ENCODE measurements at places on chromosomes 5 and 9.

- DNase-seq: no peak
Measured at GRCh38 chr5:168464214-168464613, 22.1 kb upstream of the RARS1 start.

DNA sequence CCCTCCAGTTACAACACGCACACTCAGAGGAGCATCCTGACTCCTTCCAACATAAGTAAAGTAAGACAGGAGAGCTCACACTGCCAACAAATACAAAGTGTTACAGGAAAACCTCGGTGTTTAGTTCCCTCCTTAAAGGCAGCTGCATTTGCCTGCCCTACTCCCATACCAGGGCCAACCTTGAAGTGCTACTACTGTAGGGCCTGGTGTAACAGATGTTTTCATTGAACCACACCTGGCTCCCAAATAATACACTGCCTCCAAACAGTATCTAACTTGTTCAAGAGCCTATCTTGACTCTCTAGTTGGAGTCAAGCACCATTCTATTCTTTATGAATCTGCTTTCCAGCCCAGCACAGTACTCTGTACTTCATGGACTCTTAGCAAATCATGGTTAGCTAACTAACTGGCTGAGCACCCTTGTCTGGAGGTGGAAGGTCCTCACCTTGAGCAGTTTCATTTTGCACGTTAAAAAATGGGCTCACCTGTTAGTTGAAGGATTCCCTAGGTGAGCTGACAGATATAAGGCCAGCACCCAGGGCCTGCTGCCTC lies 34.6 kb downstream of the TTC39B start:
- no peak for DNase-seq

DNA sequence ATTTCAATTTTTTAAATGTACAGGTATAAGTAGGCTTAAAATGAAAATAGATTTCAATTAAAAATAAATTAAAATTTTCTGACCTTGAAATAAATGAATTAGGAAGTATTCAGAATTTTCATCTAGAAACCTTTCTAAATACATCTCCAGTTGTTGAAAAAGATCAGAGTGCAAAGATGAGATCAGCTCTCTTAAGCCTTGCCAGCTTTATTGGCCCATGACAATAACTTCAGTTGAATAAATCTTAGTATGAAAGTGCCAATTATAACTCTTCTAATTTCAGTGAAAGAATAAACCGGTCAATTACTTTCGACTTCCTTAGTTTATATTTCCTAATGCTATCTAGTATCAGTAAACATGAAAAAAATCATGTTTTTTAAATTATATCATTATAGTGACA lies 117.4 kb downstream of the FBXL17 start:
- no peak for DNase-seq

DNA sequence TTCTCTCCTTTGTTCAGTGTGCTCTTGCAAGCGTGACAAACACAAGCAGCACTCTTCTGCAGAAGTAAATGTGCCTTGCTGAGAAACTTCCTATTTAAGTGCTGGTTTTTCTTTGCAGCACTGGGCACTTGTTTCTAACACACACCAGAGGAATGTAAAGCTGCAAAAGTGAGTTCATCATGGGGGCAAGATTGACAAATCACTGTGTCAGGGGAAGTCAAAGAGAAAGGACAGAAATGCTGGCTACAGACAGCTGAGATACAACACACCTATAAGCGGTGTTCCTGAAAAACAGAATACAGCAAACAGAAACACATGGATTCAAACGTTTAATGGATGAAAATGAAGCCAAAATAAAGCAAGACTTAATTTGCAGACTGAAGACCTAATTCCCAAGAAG lies 19.6 kb downstream of the ROR2 start:
- DNase-seq: no peak

GRCh38 chr5:142569905-142570304 lies 116.0 kb downstream of the FGF1 start:
- DNase-seq: no peak

DNA sequence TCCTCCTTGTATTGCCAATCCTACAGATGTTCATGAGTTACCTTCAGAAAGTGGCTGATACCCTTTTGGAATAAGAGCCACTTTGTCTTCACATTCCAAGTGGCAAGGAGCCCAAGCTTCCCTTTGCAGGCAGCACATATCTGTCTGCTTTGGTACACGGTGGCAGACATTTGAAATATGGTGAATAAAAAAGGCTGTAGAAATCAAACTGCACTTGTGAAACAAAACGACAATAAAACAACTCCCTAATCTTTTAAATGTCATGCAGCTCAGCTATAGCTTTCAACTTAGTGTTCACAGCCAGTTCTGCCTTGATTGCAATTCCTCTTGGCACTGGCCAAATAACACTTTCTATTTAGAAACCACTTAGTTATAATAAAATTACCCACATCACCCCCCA lies 35.0 kb upstream of the DMAC1 start:
- no peak for DNase-seq

- no peak for DNase-seq
Measured at GRCh38 chr5:143966280-143966679, 154.3 kb downstream of the HMHB1 start.

DNA sequence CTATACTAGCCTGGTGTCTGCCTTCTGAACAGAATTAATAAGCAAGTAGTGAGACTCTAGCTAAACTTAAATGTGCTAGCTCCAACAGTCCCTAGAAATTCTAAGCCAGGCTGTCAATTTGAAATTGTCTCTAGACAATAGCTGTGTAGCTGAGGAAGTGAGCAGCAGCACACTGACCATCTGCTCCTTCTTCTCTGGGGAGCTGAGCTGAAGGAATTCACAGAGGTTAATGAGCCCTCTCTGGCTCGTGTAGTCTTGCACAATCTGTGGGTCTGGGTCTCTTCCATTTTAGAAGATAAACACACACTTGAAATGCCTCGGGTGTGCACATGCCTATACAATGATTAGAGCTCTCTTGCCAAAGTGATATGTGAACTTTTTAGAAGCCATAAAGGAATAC lies 63.5 kb upstream of the BARX1 start:
- DNase-seq: no peak
